ENCODE measurements at places on chromosomes 5 and 9.

DNA sequence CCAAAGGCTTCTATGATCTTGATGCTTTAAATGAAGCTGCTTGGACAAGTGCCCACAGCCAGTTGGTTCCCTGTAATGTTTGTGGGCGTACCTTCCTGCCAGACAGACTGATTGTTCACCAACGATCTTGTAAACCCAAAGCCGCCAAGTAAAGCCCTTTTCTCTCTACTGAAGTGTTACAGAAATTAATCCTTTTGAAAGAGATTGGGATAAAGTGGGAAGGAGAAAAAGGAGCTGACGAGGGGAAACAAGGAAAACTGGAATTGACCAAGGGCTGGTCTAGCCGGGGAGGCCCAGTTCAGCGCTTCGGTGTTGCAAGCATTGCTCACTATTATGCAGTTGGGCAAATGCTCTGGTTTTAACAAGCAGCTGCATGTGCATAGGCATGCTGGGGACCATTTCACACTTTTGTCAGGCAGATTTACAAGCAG, 53.2 kb downstream of the ZNF474 start:
- no peak for DNase-seq

GRCh38 chr9:78775696-78776295, 478.9 kb downstream of the PSAT1 start:
- DNase-seq, result no peak

DNA sequence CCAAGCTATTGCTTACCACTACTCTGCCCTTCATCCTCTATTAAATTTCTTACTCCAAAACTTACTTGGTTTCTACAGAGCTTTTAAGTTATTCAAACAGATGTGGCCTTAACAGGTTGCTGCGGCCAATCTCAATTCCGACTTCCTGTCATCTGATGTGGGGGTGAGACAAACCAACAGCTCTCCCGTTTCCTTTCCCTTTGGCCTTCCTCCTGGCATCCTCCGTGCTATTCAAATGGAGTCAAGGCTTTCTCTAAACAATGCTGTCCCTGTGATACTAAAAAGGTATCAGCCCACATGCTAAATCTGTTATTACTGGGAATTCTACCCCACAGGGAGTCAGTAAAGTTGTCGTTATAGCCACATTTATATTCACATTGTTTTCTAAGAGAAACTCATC, 11.8 kb downstream of the RBM18 start:
- DNase-seq, result no peak

GRCh38 chr5:109454731-109455505, 45.1 kb upstream of the PJA2 start:
- no peak for DNase-seq

GRCh38 chr5:84058561-84058960, 326.1 kb downstream of the EDIL3 start:
- no peak for DNase-seq

DNA sequence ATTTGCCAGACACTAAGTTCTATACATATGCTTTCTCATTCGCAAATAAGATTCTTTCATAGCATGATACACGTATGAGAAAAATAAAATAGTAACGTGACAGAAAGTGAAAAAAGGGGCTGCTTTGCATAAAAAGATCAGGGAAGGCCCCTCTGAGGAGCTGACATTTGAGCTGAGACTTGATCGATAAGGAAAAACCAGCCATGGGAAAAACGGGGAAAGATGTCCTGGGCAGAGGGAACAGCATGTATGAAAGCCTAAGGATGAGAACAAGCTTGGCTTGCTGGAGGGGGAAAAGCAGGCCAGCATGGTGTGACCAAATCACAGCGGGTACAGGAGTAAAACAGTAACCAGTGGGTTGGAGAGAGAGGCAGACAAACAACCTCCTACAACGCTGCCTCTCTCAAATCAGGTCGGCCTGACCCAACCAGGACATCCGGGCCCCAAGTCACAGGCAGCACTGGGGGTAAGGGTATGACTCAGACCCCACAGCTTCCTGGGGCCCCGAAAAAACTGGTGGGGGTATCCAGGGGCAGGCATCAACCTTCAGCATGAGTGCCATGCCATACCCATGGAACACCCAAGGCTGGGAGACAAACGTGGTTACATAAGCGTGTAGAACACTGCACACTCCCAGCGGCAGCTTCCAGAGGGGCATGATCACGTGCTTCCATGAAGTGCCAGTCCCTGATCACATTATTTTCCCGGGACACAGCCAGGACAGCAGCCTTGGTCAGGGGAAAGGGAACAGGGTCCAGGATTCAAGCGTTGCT, 2.2 kb downstream of the TNIP1 start:
- DNase-seq, result no peak

GRCh38 chr9:106127776-106128175, 433.4 kb downstream of the TMEM38B start:
- no peak for DNase-seq

GRCh38 chr5:113271015-113271414, 163.8 kb downstream of the TSSK1B start:
- DNase-seq, result no peak

DNA sequence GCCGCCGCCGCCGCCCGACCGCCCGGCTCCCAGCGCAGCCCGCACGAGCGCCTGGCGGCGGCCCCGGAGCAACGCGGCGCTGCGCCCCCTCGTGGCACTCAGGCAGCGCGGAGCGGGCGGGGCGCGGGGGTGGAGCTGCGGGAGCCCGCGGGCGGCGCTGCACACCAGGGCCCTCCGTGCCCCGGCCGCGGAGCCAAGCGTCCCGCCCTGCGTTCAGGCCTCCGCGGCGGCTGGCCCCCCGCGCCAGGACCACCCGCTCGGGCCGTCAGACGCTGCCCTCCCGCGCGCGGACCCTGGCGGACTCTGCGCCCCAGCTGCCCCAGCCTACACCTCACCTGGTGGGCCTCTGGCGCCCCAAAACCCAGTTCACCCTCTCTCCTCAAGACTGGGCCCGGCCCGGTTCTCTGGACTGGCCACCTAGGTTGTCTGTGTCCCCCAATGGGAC, at the start of gene RASGEF1C:
Gene RASGEF1C (minus strand): TSS at position 75 of the 445 bp plus-strand sequence. CDS start 71,159 bp downstream, outside the sequence.
- DNase-seq, result peak; percentile 12

- DNase-seq, result no peak
Observed at GRCh38 chr9:93569621-93570174, 6.7 kb upstream of the PHF2 start.

GRCh38 chr9:68608763-68609162, 68.1 kb upstream of the TMEM252 start:
- DNase-seq, result no peak

DNA sequence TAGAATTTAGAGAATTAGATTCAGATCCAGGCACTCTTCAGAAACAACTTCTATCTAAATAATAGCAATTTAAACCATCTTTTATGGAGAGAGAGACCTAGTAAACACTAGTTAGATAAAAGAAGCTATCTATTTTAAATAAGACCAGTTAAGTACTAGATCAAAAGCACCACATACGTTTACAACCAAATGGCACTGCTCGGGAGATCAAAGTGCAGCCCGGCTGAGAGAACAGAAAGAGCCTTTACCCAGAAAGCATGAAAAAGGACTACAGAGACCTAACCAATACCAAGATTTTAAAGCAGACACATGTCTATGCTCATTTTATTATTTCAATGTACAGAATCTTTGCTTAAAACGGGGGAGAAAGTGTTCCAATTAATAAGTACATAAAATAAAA, 30.8 kb downstream of the LIX1 start:
- DNase-seq, result no peak

DNA sequence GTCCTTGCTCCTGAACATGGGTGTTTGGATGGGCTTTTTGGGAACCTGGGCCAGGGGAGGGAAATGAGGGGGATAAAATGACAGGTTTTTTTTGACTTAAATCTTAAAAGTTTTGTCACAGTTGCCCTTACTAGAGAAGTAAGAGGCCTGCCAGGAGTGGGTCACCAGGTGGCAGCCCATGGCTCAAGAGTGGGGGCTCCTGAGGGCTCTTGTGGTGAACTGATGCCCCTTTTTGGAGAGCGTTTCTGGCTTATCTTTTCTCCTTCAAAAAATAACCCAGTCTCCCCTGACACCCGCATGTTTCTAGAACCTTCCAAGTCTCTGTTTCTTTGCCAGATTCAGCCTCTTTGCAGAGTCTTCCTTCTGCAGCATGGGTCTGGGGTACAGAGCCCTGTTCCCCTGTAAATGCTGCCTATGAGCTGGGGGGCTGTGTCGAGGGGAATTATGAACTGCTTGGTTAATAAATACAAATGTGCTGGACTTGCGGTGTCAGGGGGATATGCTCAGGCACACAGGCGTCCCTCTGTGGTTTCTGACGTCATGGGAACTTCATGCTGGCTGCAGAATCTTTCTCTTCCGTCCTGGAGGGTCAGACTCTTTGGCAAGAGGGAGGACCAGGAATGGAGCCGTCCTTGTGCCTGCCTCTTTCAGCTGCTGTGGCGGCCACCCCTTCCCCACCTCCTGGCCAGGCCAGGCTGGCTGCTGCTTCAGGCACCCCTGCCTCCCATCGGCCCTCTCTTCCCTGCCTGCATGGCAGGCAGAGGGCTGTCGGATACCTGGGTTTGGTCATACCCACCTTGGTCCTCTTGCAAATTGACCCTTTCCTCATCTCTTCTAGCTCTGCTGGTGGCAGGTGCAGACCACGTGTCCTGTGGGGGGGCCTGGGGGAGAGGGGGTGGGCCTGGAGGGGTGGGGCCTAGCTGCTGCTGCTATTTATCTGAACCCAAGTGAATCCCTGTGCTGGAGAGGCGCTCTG, 30.1 kb downstream of the PTPA start:
- DNase-seq, result peak; percentile 29

DNA sequence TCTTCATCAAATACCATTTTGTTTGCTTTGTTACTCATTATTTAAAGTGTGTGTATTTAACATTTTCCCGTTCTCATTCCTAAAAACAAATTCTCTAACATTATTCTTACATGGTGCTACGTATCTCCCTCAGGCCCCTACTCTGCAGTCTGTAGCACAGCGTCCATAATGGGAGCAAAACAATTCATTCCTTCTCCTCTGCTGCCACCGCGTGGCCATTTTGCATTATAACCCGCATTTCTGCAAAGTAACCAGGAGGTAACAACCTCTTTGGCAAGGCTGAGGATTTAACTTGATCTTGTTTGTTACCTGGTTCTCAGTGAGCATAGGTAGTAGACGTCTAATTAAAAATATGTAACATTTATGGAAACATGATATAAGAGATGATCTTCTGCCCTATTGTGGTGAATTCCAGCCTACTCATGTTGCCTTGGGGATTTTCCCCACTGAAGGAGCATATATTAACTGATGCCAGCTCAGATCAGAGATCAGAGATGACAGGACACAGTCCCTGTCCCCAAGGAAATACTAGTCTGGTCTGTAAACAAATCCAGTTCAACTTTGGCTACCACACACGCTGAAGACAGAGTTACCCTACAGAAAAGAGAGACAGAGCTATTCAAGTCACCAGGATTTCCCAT, 10.5 kb downstream of the OR1K1 start:
- peak; percentile 59 for DNase-seq

GRCh38 chr5:96247708-96248107, 185.3 kb downstream of the PCSK1 start:
- DNase-seq, result no peak

DNA sequence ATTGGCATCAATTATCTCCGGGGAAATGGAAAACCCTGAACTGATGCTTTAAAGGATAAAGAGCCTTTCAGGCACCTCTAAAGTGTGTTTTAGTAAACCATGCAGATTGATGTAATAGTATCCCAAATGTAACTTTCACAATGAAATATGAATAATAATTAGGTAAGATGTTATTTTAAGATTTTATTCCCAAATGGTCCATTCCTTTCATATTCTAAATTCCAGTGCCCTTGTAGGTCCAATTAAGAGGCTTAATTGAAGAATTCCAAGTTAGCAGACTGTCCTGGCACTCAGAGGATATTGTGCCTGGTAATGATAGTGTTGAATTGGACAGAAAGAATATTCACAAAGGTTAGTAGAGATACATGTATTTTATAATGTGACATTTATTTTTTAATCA, 352.5 kb upstream of the NUDT12 start:
- no peak for DNase-seq

- DNase-seq, result no peak
Observed at GRCh38 chr5:68766952-68767464, 326.8 kb upstream of the SLC30A5 start.

DNA sequence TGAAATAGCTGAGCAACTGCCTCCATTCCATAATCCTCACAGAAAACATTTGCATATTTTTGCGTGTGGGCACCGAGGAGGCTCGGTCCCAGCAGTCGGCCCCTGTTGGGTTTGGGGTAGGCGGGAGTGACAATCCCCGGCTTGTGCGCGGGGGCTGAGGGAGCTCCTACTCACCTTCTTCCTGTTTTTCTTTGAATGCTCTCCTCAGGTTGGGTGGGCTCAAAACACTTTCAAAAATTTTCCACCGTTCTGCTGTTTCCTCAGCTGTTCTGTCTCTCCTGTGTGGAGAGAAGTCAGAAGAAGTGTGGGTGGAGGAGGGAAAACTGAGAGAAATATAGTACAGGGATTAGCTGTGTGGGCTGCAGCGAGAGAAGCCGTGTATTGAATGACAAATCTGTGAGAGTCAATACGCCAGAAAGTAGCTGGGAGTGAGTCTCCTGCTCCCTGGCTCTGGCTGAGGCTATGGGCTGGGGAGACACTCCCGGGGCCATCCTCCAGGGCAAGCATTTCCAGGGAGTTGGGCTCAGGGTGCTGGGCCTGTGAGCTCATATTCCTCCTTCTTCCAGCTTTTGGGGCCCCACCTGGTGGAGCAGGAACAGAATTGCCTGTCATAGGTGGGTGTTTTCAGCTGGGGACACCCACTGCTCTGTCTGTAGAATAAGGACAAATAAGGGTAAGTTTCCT, 84.7 kb downstream of the CMYA5 start:
- no peak for DNase-seq

DNA sequence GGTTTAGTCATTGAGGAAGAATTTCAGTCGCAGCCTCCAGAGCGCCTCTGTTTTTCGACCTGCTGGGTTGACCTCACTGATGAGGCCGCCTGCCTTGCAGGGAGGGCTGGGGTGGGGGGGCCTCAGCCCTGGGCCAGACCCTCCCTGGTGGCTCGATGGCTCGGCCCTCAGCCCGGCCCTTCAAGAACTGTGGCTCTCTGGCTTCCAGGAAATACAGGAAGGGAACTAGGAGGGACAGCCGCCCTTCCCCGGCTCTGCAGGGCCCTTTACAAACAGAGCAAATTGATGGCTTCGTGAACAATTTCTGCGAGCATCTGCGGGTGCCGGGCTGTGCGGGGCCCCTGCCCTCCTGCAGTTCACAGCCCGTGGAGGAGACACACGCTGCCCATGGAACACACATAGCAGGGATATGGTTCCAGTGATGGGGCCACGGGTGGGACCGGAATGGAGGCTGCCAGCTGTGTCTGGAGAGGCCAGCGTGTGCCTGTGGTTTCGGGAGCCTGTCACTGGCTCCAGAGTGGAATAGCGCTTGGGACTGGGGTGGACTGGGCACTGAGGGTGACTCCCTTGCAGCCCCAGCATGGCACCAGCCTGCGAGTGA, 39.6 kb downstream of the COL5A1 start:
- no peak for DNase-seq

All from stimulated activated CD8-positive, alpha-beta memory T cell treated with anti-CD3 and anti-CD28 coated beads, Interleukin-4, amount 100 ng/mL, for 4 hours (primary cell).